ENCODE measurements at places on chromosomes 2 and 18. TPM values are rescaled to one million over a fixed set of nuclear protein-coding genes. Genes with fewer than 3 reads are reported as not detected.

Gene SLC23A3
- polyA plus RNA-seq: 26.6 TPM

GRCh38 chr2:187971893-187972292, 319.8 kb upstream of the GULP1 start:
- no peaks in the 10 kb centered on the region for H3K36me3 ChIP-seq
- H3K4me3 ChIP-seq: no peak overlapping the region
- no peaks in the 10 kb centered on the region for H3K27me3 ChIP-seq
- no peak overlapping the region for H3K27ac ChIP-seq

DNA sequence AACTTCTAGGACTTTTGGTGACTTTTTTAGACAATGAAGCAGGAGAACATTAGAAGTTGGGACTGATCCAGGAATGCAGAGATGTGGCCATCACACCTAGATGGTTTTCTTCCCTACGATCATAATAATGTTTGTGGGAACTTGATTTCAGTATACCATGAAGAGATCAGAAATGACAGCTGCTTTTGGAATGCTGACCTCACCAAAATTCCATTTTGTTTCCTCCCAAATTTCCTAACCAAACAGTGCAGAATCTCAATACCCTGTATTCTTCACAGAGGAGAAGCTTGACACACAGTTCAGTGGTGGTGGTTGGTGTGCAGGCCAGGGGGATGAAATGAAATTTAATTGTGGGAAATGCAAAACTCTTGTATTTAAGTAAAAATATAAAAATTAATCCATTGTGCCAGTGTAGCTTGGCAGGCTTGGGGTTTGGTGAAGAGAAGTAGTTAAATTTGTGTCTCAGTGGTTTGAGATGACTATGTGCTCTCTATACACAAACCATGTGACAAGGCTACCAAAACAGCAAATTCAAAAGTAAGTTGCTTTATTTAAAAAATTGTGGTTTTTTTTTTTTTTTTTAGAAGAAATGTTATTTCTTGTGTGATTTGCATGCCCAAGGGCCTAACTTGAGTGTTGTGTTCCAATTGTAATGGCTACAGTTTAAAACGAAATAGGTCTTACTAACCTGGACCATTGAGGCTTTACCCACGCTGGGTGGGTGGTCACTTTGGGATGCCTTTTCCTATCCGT, 252.4 kb downstream of the LPIN1 start:
- no peaks in the 10 kb centered on the region for H3K27me3 ChIP-seq
- no peak overlapping the region for H3K27ac ChIP-seq
- no peak for DNase-seq
- H3K4me3 ChIP-seq: no peak overlapping the region

Gene FBXO41
- 0.54 TPM for polyA plus RNA-seq

DNA sequence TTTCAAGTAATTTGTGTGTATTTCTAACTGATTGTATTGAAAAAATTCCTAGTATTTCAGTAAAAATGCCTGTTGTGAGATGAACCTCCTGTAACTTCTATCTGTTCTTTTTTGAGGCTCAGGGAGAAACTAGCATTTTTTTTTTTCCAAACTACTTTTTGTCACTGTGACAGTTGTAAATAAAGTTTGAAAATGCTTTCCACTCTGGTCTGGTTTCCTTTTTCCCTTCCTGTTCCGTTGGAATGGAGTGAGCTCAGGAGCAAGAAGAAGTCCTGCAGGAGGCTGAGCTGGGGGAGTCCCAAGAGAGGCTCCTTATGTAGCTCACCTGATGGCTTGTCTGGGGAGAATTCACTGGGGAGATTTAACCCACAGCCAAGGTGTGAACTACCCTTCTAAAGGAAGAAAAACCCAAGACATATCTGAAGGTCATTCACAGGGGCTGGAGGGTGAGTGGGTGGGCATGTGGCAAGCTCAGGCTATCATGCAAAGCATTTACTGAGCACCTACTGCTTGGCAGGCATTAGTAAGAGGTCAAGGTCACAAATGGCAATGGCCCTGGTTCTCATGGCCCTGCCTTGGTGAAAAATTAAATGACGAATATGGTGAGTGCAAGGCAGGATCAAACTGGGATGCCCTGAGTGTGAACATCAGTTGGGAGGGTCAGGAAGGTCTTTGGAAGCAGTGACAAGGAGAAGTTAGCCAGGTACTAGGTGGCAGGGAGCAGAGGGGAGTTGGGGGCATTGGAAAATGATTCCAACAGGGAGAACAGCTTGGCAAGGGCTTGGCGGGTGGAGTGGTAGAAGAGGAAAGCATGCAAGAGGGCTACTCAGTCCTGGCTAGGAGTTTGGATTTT, 28.7 kb downstream of the LBH start:
- no peak overlapping the region for H3K27ac ChIP-seq
- H3K4me1 ChIP-seq: no peaks in the 10 kb centered on the region
- no peaks in the 10 kb centered on the region for H3K27me3 ChIP-seq
- peaks cover 3% of the 10 kb centered on the region for H3K36me3 ChIP-seq

Measured in small intestine (tissue), 16 donors.